Stimulated activated CD8-positive, alpha-beta memory T cell treated with anti-CD3 and anti-CD28 coated beads, Interleukin-2, amount 100 ng/mL, for 48 hours (primary cell): ENCODE measurements at places on chromosomes 11 and 22.

DNA sequence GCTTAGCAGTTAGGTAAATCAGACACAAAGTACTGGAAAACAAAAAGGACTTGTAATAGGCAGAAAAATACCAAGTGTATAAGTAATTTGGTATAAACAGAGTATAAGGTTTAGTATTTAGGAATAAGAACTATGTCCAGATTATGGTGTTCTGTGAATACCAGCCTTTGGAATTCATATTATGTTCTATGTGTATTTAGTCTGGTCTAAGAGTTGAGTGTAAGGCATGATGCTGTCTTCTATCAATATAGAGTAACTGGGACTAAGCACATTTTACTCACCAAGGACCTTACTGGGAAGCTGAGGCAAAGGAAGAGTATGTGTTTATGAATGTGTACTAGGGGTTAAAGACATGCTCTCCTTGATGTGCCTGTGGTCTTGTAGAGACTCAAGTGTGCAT is 9.5 kb downstream of the SDHD start:
- DNase-seq = no peak

DNA sequence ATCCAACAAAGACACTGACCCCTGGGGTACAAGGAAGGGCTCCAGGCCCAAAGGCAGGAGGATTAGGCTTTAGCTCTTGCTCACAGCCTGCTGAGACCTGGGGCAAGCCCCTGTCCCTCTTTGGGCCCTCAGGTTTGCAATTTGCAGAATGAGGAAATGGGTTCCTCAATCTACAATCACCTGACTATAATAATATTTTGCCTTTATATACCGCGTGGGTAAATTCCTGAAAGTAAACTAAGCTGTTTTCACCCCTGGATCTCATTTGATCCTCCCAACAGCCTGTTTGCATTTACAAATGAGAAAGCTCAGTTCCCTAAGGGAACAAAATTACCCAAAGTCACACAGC is 797 bp downstream of the STARD10 start:
- no peak for DNase-seq

DNA sequence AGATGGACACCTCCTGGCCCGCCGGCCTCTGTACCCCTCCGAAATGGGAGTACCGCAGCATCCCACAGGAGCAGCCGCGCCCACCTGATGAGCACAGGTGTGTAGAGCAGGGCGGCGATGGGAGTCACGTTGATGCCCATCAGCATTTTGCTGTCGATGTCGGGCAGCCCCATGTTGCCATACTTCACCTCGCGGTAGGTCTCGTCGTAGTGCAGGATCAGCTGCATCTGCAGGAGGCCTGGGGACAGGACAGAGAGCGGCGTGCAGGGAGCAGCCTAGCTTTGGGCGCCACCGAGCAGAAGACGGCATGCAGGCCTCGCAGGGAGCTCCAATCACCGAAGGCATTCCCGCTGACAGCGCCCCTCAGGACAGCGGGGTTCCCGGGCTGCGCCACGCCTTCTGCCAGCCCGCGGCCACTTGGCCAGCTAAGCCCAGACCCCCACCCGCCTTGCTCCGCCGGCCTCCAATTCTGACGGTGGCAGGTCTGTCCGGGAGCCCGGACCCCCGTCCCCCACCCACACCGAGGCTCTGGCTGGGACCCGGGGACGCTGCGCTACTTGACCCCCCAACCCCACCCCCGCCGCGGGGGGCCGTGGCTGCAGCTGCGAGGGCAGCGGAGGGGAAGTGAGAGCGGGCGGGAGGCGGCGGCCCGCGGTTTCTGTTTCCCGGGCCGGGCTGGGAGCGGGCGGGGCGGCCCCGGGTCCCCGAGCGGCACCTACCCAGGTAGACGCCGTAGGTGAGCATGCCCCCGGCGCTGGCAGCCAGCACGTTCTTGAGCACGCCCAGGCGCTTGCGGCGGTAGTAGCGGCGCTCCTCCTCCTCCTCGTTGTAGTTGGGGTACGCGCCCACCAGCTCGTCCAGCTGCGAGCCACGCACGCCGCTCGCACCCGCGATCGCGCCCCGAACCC is 705 bp downstream of the UNC93B1 start:
- DNase-seq = peak; percentile 10

- DNase-seq = no peak
These were observed 7.4 kb upstream of the SCGB1D4 start for GRCh38 chr11:62306227-62306626.

GRCh38 chr11:86592659-86593451 is 79.6 kb downstream of the ME3 start:
- DNase-seq = peak; percentile 84

DNA sequence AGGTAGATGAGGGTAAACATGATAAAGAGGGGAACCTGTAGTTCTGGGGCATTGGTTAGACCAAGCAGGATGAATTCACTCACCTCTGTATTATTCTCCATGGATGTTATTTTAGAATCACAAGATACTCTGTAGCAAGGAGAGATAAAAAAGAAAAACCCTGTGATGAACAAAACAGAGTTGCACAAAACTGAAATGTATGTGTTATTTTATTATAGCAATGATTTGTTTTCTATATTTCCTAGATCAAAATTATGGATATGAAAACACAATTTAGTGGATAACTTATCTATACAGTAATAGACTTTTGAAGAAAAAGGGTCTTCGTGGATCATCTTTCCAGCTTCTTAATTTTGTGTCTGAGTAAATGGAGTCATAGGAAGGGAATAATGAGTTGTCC is at the start of gene OR5B17:
OR5B17 (minus strand) TSS at position 101 of the 400 bp plus-strand sequence; CDS start at position 101, 0 bp downstream.
- DNase-seq = no peak

DNA sequence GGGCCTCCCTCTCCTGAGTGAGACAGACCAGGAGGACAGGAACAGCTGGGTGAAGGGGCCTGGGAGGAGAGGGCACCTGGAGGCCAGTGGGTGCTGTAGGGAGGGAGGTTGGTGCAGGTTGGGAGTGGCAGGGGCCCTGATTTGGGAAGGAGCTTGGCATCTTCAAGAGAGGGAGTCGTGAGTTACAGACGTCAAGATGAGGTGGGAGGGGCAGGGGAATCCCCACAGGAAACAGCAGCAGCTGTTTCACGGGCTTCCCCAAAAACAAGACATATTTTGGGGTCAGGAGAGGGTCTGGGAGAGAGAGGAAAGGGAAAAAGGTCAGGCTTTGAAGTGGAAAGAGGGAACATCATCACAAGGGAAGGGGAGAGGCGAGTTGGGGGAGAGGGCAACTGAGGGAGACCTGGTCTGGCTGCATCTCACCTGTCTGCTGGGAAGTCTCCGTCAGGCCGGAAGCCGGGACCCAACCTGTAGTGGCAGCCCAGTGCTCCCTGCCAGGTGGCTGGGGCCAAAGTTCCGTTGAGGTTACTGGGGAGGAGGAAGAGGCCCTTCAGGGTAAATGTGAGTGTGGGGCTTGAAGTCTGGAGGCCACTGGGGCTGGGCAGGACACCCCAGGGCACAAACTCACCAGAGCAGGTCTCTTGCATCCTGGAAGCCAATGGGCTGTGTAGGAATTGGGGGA is 4.4 kb downstream of the NAALADL1 start:
- no peak for DNase-seq

- DNase-seq = no peak
These were observed 5.0 kb downstream of the OR10A5 start for GRCh38 chr11:6850526-6850925.

- DNase-seq = no peak
These were observed 199.1 kb downstream of the SWAP70 start for GRCh38 chr11:9862981-9863380.

DNA sequence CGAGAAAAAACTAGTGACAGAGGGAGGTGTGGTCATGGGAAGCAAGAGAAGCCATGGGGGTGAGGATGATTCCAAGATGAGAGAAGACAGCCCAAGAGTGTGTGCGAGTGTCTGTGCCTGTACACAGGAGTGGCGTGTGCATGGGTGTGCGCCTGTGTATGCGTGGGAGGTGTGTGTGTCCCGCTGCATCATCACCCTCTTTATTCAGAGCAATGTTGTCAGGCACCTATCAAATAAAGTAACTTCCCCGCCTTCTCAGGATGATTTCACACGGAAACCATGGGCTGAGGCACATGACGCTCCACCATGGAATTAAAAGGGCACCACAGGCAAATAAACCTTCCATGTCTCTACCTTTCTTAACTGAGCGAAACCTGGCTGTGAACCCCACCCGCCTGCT is 24.6 kb downstream of the MS4A10 start:
- DNase-seq = no peak

DNA sequence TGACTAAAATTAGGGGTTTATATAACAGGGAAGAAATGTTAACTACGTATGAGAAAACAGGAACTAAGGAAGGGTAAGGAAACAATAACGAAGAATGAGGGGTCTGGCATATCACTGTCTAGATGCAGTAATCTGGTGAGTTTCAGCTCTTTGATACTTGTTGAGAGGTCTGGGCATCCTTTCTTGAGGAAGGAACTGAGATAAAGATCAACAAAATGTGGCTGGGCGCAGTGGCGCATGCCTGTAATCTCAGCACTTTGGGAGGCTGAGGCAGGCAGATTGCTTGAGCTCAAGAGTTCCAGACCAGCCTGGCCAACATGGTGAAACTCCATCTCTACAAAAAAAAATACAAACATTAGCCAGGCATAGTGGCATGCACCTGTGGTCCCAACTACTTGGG is 2.7 kb downstream of the DCDC1 start:
- no peak for DNase-seq

GRCh38 chr22:20508815-20509271 is 1.4 kb downstream of the MED15 start:
- DNase-seq = no peak

DNA sequence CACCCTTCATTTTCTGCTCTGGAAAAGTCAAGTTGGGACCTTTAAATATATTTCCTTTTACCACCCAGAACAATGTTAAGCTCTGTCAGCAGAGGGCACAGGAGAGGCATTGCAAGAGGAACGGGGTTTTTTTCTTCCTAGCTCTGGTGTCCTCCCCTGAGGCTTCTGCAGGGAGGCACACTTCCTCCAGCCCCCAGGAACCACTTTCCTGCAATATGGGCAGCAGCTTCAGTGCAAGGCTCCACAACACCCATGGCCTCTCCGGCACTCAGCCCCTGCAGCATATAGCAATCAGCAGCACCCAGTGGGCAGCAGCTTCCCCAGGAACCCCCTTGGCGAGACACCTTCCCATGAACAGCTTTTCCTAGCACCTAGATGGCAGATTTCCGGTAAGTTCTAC is 101.4 kb downstream of the SYT9 start:
- DNase-seq = no peak

- DNase-seq = no peak
These were observed 1447.2 kb downstream of the TBC1D22A start for GRCh38 chr22:48209473-48210197.

- DNase-seq = no peak
These were observed 16.5 kb upstream of the CDC42EP2 start for GRCh38 chr11:65298131-65298535.

- DNase-seq = no peak
These were observed 18.6 kb downstream of the PLAAT5 start for GRCh38 chr11:63472372-63472771.

DNA sequence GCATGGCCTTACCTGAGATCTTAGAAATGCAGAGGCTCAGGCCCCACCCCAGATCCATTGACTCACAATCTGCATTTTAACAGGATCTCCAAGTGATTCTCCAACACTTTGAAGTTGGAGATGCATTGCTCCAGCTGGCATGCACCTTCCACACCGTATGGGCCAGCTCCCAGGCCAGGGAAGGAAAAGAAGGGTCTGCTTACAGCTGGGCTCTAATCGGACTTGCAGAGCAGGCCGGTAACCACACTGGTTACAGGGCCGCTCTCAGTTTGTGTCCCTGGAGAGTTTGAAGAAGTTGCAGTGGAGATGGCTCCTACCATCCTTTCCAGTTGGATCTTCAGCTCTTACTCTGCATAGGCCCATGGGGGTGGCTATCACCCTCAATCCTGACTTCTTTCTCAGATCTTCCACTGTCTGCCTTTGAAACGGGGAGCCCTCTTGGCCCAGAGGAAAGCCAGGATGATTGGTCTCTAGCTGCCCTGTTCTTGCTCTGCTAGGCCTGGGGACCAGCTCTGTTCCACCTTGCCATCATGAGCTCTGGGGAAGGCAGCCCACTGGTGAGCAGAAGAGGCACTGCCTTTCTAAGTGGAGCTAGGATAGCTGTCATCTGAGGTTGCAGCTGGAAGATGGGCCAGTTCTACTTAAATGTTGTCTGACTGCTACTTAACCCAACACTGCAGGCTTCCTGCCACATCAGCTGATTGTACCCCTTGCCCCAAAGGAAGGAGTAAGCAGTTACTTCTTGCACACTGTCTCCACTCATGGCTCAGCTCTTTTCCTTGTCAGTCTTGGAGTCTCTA is 105.6 kb upstream of the NAV2 start:
- no peak for DNase-seq

DNA sequence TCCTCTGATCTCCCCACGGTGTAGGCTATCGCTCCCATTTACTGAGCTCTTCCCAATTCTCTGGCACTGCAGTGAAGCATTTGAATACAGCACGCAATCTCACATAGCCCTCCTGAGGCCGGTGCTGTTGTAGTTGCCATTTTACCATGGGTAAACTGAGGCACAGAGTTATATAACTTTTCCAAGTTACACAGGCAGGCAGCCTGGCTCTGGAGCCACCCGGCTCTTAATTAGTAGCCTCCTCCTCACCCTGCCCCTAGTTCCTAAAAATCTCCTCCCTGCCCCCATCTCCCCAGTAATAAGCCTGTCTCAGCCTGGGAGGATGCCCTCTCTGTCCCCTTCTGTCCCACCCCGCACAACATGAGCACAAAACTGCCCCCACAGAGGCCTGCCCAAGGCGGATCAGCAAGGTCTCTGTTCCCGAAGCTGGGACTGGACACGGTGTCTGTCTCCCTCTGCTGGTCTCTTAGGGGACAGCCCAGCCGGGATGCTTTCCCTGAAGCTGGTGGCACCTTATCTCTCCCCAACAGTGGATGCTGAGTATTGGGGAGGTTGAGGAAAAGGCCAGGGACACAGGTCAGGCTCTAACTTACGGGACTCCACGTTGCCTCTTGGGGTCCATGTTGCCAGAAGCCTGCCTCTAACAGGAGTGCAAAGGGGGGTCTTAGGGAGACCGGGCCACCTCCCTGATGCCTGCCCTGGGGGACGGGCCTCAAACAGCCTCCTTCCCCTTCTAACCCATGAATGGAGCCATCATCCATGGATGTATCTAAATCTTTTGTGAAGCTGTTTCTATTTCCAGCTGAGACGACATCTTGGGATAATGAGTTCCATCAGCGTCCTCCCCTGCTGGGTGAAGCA is 9.1 kb upstream of the CLCF1 start:
- peak; percentile 71 for DNase-seq

DNA sequence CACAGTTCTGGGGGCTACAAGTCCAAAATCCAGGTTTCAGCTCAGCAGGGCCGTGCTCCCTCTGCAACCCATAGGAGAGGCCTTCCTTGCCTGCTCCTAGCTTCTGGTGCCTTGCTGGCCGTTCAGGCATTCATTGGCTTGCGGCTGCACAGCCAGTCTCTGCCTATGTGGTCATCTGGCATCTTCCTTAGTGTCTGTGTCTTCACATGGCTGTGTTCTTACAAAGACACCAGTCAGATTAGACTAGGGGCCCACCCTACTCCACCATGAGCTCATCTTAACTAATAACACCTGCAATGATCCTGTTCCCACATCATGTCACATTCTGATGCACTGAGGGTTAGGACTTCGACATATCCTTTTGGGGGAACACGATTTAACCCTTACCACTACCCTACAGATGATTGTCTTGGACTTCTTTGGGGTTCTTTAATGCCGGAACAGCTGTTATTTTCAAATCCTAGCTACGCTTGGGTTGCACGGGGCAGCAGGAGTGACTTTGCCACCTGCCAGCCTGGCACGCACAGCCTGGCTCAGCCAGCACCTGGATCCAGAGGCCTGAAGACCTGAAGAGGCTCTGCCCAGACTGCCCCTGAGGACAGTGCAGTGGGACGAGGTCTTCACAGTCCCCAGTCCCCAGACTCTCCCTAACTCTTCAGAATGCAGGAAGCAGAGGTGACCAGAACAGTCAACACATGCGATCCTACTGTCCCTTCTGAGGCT is 7.7 kb upstream of the NEAT1 start:
- no peak for DNase-seq

- no peak for DNase-seq
These were observed 16.6 kb downstream of the SCUBE1 start for GRCh38 chr22:43326331-43327156.
